Transverse colon (tissue), 4 donors: ENCODE measurements at places on chromosomes 6 and 20. TPM values are rescaled to one million over a fixed set of nuclear protein-coding genes. Genes with fewer than 3 reads are reported as not detected.

DNA sequence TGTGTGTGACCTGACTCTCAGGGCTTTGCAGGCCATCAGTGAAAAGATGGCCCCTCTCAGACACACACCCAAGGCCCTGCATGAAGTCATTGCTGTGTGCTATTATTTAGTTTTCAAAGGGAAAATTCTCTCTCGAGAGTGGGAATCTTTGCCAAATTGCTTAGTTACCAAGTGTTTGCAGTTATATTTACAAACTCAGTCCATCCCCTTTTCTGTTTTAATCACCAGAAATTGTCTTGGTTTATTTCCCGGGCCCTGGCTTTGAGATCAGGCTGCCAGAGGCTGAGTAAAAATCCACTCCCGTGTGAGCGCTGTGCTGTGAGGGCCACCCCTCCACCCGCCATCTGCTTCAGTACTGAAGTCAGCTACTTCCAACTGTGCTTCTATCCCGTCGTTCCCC, 163.1 kb downstream of the SOD2 start:
- no peak overlapping the region for H3K4me3 ChIP-seq
- no peaks in the 10 kb centered on the region for H3K36me3 ChIP-seq
- no peaks in the 10 kb centered on the region for H3K4me1 ChIP-seq
- DNase-seq: no peak

The TGM2 gene
- 14.2 TPM for total RNA-seq

- DNase-seq: peak; percentile 59
- H3K27me3 ChIP-seq: no peaks in the 10 kb centered on the region
- no peaks in the 10 kb centered on the region for H3K36me3 ChIP-seq
Measured at GRCh38 chr20:50380697-50381040, 129.5 kb upstream of the PTPN1 start.

GRCh38 chr20:58956078-58956477, 25.0 kb upstream of the NELFCD start:
- H3K4me3 ChIP-seq: no peak overlapping the region
- H3K36me3 ChIP-seq: no peaks in the 10 kb centered on the region
- H3K4me1 ChIP-seq: no peaks in the 10 kb centered on the region
- no peaks in the 10 kb centered on the region for H3K27me3 ChIP-seq
- DNase-seq: no peak
- H3K27ac ChIP-seq: no peak overlapping the region

DNA sequence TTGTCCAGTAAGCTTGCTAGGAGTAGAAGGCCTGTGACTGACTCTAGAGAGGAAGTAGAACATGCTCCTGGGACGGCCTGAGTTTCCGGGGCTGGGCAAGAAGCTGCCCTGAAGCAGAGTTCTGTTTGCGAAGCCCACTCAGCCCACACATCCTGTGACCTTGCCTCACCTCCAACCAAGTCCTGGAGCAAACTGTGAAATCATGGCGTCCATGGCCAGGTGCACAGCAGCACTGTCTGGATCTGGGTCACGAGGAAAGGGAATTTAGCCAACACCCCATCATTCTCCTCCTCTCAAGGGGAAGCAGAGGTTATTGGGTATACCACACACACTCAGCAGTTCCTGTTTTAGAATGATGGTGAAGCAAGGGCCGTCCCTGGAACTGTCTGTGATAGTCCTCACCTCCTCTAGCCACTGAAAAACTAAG, 87.5 kb downstream of the CRYBG1 start:
- peak; percentile 29 for DNase-seq
- H3K4me1 ChIP-seq: no peaks in the 10 kb centered on the region
- H3K27me3 ChIP-seq: no peaks in the 10 kb centered on the region
- H3K36me3 ChIP-seq: no peaks in the 10 kb centered on the region
- H3K27ac ChIP-seq: peak overlapping the region; percentile 21
- no peak overlapping the region for H3K4me3 ChIP-seq

GRCh38 chr6:152271776-152272464, 365.2 kb downstream of the SYNE1 start:
- H3K4me3 ChIP-seq: no peak overlapping the region
- no peaks in the 10 kb centered on the region for H3K36me3 ChIP-seq
- peak overlapping the region; percentile 57 for H3K27ac ChIP-seq
- H3K27me3 ChIP-seq: no peaks in the 10 kb centered on the region

DNA sequence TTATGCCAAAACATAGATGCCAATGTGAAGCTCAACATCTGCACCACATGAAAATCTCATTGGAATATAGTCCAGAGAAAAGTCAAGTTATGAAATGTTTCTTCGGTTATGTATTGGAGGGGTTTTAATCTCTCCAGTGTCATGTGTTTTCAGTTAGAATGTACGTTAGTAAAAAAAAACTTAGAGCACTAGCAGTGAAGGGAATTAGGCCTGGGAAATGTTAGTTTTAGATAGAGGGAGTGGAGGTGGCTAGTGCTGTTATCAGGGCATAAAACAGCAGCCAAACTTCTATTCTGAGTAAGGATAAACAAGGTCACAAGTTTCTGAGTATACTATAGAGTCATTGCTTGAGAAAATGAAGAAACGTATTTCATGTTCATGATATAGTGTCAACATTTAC, 42.9 kb downstream of the HDGFL1 start:
- no peak overlapping the region for H3K27ac ChIP-seq
- H3K4me1 ChIP-seq: peaks cover 4% of the 10 kb centered on the region
- H3K27me3 ChIP-seq: no peaks in the 10 kb centered on the region
